ENCODE measurements at places on chromosomes 5 and 9. TPM values are rescaled to one million over a fixed set of nuclear protein-coding genes. Genes with fewer than 3 reads are reported as not detected.
A peak's percentile ranks its signal among the peaks of the same experiment; 100 is the strongest.

IFNA21 gene
- total RNA-seq: not detected

ADAMTS2 gene
- not detected for total RNA-seq

C9orf152 gene
- not detected for total RNA-seq

LRRC70 gene
- 1.2 TPM for total RNA-seq

- DNase-seq: peak; percentile 92
Observed at GRCh38 chr5:173331956-173332479, 3.8 kb upstream of the STC2 start.

DNA sequence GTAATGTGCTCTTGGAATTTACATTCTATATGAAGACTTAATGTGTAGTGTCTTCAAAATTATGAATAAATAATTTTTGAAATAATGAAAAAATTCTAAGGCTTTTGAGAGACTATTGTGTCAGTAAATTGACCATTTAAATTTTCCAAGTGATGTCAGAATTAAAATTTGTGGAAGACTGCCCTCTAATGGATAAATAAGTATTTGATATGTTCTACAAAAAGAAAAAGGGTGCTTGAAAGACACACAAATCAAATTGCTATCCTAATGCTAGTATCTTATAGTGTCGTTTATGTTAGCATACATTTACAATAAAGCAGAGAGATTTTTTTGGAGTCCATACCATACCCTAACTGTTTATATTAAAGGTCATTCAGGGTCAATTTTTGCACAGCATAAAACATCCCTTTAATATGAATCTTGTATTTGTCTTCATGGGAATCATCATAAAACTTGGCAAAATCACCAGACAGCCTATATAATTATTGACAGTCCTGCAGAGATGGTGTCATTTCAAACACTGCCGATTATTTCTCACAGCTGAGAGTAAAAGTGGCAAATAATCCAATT, 120.8 kb upstream of the SLC27A6 start:
- no peak for DNase-seq

DNA sequence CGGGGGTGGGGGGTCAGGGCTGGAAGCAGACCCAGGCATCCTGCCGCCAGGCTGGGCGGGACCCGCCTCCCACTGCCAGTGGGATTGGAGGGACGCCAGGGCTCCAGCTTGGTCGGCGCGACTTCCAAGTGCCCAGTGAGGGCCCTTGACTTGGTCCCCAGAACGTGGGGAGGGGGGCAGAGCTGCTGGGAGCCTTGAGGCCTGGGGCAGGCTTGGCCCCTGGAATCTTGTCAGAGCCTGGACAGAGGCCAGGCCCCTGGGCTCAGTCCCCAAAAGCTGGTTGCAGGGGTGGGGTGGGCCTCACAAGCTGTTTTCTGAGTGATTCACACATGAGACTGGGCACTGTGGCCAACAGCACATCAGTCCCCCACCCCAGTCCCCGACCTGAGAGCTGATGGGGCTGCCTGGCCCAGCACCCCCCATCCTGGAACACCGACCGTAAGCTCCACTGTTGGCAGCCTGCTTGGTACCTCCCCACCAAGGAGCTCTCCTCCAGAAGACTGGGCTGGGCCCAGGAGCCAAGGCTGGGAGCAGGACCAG, 526 bp downstream of the CLIC3 start:
- DNase-seq: no peak

GRCh38 chr5:167730121-167730520, 561.3 kb upstream of the WWC1 start:
- no peak for DNase-seq

- no peak for DNase-seq
Observed at GRCh38 chr5:140151144-140152021, 23.6 kb upstream of the CYSTM1 start.

DNA sequence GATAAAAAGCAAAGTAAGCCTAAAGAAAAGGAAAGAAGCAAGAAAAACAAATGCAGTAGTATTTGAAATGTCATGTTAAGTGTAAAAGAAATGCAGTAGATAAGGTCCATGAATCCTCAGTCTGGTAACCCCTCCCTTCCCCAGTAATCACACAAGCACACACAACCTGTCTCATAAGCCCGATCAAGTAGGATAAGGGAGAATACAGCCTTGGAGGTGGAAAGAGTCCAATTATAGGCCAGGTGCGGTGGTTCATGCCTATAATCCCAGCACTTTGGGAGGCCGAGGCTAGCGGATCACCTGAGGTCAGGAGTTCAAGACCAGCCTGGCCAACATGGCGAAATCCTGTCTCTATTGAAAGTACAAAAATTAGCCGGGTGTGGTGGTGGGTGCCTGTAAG, 117.9 kb downstream of the GADD45G start:
- no peak for DNase-seq

DNA sequence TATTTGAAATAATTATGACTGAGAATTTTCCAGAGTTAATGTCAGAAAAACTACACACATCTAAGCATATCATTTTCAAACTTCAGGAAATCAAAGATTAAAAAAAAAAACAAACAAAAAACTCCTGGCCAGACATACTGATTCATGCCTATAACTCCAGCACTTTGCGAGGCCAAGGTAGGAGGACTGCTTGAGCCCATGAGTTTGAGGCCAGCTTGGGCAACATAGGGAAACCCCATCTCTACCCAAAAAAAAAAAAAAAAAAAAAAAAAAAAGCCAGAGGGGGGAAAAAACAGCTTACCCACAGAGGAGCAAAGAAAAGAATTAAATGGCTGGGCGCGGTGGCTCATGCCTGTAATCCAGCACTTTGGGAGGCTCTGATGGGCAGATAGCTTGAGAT, 22.4 kb downstream of the EFCAB9 start:
- DNase-seq: no peak

DNA sequence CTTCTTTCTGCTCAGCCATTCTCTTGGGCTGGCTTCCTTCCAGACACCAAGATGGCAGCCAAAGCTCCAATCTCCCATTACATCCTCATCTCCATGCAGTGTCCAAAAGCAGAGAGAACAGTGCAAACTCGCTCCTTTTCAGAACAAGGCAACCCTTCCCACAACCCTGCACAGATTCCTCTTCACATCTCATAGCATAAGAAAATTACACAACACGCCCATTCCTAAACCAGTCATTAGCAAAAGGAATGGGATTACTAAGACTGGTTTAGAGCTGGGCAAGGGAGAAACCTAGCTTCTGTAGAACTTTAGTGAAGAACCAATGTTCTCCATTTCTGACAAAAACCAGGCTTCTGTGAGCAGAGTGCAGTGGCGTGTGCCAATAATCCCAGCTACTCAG, 51.5 kb upstream of the CTNNA1 start:
- no peak for DNase-seq

- no peak for DNase-seq
Observed at GRCh38 chr5:89596821-89597220, 713.8 kb upstream of the MEF2C start.

DNA sequence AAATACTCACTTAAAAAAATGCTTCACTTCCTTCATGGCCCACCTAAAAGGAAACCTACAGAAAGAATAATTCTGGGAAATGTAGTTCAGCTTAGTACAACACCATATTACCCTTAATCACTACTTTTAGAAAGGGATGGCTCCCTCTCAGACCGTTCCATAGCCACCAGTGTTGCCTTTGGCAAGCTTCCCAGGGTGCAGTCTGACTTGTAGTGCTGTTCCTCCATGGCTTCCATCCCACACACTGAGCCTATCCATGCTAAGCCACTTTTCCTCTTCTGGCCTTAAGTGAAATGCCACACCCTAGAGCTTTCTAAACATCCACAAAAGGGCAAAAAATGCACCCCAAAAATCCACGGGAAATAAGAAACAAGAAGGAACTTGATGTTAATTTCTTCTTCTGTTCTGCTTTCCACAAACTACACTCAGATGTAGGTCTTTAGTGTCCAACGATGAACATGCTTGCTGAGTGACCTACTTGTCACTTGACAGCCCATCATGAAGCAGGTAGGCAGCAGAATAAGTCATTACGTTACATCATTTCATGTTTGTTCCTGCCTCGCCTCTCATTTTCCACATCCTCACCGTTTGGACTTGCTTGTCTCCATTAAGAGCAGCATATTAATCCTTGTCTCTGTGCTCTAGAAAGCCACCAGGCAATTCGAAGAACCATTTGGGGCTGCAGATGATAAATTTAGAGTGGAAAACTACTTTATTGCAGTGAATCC, 391.1 kb upstream of the GRAMD2B start:
- no peak for DNase-seq

- DNase-seq: no peak
Observed at GRCh38 chr9:120212853-120213200, 367.1 kb downstream of the CDK5RAP2 start.

DNA sequence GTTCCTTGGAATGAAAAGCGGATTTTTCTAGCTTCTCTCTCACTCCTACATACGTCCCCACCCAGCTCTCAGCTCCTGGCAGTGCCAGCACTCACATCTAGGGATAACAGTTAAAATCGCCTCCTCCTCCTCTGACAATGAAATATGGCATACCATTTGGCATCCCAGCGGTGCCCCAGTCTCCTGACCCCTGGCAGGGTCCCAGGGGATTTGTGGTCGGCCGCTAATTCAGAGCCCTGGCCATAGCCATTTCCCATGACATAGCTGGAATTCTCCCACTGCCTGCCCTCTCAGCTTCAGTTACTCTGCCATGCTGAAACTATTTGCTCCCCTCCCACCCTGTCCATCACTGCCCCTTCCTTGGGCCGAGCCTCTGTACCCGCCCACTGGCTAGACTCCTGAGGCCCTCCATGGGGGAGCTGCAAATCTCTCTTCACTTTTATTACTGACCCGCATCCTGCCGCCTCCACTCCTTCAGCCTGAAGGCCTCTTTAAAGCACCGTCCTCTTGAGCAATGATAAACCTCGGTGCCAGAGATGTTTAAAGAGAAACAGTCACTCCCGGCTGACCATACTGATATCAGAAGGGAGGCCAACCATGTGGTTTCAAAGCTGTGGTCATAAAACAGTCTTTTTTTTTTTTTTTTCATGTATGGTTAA, 139.8 kb downstream of the SLIT3 start:
- DNase-seq: no peak

DNA sequence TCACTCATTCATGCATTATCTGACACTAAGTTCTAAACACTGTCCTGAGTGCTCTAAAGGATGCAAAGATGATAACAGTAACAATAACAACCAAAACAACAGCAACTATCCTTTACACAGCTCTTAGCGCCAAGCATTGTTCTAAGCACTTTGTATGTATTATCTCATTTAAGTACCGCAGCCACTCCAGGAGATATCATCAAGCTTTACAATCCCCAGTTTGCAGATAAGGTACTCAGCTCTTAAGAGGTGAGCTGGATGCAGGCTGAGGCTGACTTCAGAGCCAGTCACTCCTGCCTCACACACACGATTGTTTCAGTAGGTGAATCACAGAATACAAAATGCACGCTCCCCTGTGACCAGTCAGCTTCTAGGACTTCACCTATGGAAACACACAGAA, 141.8 kb downstream of the PAX5 start:
- no peak for DNase-seq

DNA sequence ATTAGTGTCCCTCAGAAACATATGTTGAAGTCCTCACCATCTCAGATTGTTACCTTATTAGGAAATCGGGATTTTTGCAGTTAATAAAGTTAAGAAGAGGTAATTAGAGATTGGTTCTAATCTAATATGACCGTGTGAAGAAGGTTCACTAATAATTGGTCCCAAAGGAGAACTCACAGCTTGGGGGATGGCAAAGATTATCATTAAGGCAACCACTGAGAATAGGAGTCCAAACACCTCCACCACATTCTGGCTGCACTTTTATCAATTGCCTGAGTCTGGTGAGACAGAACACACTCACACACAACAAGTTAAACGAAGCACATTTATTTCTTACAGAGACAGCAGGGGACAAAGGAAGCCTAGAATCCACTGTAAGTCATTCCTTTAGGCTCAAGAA, 94.9 kb upstream of the PRDM9 start:
- DNase-seq: no peak

- no peak for DNase-seq
Observed at GRCh38 chr9:75691408-75691807, 199.1 kb upstream of the PCSK5 start.

DNA sequence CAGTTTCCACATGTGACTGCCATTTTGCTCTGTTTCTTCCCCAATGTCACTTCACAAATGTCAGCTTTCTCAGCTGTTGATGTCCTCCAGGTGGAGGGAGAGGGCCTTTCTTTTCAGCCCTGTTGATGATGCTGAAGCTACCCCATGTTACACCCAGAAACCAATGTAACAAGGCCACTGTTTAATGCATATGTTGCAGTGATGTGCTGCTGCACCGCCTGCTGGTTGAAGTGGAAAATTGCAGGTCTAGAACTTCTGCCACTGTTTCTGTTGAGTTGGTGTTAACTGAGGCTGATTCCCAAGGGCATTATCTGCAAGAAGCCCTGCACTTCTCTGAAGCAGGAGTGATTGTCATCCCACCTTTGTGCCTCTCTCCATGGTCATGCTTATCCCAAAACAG, 428.4 kb downstream of the KDM4C start:
- DNase-seq: no peak

DNA sequence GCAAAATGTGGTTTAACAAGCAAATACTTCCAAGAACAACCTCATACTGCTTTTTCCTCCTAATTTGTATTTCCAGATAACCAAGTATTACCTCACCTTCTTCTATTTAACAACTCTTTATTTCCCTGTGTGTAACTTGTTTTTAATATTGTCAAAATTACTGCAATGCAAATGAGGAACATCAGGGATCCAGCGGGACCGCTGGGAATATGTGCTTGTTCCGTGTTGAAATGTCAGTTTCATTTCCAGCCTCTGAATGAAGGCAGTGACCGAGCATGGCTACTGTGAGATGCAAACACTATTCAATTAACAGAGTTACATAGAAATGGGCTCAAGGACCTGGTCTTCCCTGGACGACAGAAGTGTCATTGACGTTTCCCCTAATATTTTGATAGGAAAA, 110.8 kb upstream of the CTSL start:
- no peak for DNase-seq

DNA sequence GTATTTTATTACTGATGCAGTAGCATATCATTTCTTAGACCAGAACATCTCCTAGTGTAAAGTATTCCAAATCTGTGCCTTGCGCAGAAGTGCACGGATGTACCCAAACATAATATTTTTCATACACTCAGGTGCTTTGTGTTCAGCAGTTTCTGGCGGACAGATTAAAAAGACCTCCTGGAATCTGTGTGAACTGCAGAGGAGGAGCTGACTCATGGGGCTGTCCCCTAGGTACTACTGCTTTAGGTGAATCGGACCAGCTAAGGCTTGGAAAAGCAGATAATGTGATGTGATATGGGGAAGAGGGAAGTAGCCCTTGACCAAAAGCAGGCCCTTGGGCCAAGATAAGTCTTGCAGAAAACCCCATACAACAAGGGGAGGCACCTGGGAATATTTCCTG, 310.1 kb downstream of the PLK2 start:
- no peak for DNase-seq

DNA sequence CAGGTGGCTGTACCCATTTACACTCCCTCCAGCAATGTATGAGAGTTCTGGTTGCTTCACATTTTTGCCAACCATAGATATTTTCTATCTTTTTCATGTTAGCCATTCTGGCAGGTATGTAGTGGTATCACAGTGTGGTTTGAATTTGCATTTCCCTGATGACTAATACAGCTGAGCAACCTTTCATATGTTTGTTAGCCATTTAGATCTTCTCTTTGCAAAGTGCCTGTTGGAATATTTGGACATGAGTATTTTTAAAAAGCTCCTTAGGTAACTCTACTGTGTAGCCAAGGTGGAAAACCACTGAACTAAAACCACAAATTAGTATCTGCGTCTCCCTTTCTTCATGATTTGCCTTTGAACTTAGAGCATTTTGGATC, 31.9 kb downstream of the IRF1 start:
- DNase-seq: no peak

- DNase-seq: no peak
Observed at GRCh38 chr5:136730426-136730825, 365.1 kb upstream of the TRPC7 start.

All from activated CD8-positive, alpha-beta memory T cell treated with anti-CD3 and anti-CD28 coated beads, Interleukin-2, amount 10 ng/mL, durations not matched to agents 7 days and 5 days (primary cell).